ENCODE measurements at places on chromosomes 5 and 9.

- DNase-seq = no peak
These were observed 66.8 kb downstream of the PTPDC1 start for GRCh38 chr9:94150890-94151650.

DNA sequence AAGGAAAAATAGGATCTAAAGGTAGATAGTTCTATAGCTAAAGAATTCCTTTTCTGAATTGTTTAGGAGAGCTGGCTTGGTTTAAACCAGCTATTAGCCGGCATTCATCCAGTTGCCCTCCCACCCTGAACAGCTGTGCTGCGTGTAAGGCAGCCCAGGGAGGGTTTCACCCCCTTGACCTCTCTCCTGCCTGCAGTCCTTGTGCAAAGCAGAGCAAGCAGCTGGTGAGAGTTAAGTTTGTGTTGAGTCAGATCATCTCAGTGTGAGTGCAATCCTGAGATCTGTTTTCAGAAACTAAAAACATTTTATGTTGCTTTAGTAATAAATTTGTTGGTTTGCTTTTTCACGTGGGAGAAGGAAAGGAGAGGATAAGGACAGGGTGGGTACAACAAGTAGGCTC is 13.0 kb downstream of the SLC25A25 start:
- no peak for DNase-seq

GRCh38 chr9:127021664-127022363 is 100.6 kb downstream of the ANGPTL2 start:
- no peak for DNase-seq

GRCh38 chr5:94243612-94244011 is 374.8 kb downstream of the KIAA0825 start:
- DNase-seq = no peak

DNA sequence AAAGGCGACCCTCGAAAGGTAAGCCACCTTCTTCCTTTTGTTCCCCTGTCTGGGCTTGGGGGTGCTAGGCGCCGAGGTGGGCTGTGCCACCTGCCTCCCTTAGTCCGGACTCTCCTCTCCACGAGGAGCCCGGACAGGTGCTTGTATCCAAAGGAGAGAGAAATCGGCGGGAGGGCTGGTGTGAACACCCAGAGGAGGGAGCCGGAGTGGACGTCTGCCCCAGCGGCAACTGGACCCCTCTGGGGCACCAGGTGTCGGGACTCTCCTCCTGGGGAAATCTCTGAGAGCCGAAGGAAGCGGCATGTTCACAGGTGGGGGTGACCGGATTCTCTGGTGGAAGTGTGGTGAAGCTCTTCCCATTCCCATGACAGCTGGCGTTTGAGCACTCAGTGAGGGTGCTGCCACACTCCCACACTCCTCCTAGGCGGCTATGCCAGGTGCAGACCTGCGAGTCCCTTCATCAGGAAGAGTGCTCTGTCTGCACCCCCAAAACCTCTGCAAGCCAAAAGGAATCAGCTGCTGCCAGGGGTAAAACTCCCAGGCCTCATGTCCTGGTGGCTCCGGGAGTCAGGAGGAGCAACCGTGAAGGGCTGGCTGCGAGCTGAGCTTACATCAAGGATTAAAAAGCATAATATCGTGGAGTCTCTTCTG is 921 bp downstream of the KCNIP1 start:
- no peak for DNase-seq

GRCh38 chr5:67050125-67050524 is 146.5 kb downstream of the CD180 start:
- no peak for DNase-seq
